ENCODE measurements at places on chromosomes 6 and 20. TPM values are rescaled to one million over a fixed set of nuclear protein-coding genes. Genes with fewer than 3 reads are reported as not detected.
A peak's percentile ranks its signal among the peaks of the same experiment; 100 is the strongest.

GRCh38 chr20:21515300-21516179, 1.7 kb upstream of the NKX2-2 start:
- peak overlapping the region; percentile 66 for H3K4me3 ChIP-seq
- no peak overlapping the region for H3K27ac ChIP-seq
- DNase-seq: peak; percentile 55
- H3K4me1 ChIP-seq: peaks cover 52% of the 10 kb centered on the region
- H3K36me3 ChIP-seq: no peaks in the 10 kb centered on the region
- peaks cover 93% of the 10 kb centered on the region for H3K27me3 ChIP-seq

DNA sequence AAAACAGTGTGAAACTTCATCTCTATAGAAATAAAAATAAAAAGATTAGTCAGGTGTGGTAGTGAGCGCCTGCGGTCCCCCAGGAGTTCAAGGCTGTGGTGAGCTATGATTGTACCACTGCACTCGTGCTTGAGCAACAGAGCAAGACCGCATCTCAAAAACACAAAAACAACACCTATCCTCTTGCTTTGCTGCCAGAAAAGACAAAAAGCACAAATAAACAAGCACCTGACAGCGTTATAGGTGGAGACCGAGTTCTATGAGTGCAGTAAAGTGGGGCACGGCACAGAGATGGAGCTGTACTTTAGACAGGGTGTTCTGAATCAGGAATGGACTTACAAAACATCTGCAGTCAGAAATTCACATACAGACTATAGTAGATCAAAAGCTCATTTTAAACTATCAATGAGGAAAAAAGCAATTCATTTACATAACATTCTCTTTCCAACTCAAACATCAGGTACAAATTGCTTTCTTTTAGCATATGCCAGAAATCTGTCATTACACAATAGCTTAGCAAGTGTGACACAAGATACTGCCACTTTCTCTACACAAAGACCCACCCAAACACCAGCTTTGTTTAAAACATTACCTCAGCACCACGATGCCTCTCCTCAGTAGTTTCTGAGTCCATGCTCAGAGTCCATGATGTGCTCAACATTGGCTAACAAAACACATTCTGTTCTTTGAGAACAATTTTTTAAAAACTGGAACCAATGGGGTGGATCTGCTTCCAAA, 10.1 kb downstream of the EZR start:
- H3K27me3 ChIP-seq: no peaks in the 10 kb centered on the region
- 0 out of 2 replicates have a peak overlapping the region, but pooled peaks have one; percentile 0 for H3K4me3 ChIP-seq
- peaks cover 26% of the 10 kb centered on the region for H3K36me3 ChIP-seq
- no peak for DNase-seq

REV3L gene
- 5.0 TPM for total RNA-seq

SPATS1 gene
- total RNA-seq: not detected

- no peak for DNase-seq
- H3K4me1 ChIP-seq: 0 out of 2 replicates have a peak, but pooled peaks cover 4% of the 10 kb centered on the region
- no peaks in the 10 kb centered on the region for H3K36me3 ChIP-seq
- no peak overlapping the region for H3K4me3 ChIP-seq
Observed at GRCh38 chr6:149285626-149286025, 31.9 kb upstream of the TAB2 start.

GRCh38 chr6:3578981-3579380, 122.1 kb upstream of the SLC22A23 start:
- no peak overlapping the region for H3K27ac ChIP-seq
- no peak for DNase-seq
- H3K4me1 ChIP-seq: peaks cover 27% of the 10 kb centered on the region
- H3K4me3 ChIP-seq: no peak overlapping the region
- H3K36me3 ChIP-seq: no peaks in the 10 kb centered on the region

- H3K36me3 ChIP-seq: no peaks in the 10 kb centered on the region
- H3K27me3 ChIP-seq: no peaks in the 10 kb centered on the region
- H3K4me1 ChIP-seq: peaks cover 10% of the 10 kb centered on the region
- no peak for DNase-seq
- no peak overlapping the region for H3K27ac ChIP-seq
Observed at GRCh38 chr6:137951064-137951597, 84.1 kb downstream of the TNFAIP3 start.

DNA sequence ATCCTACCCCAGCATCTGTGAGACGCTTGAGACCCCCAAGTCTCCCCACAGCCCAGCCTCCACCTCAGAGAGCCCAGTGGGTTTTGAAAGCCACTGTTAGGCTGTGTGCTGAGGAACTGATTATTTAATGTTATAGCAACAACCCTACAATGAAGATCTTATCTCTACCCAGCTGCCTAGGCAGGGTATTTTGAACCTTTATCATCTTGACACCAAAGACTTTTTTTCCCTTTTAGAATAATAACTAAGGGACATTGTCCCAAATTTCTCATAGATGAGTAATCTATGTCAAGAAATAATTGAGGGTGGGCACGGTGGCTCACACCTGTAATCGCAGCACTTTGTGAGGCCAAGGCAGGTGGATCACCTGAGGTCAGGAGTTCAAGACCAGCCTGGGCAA, 26.2 kb downstream of the HM13 start:
- no peak for DNase-seq
- no peak overlapping the region for H3K4me3 ChIP-seq
- H3K27ac ChIP-seq: no peak overlapping the region
- no peaks in the 10 kb centered on the region for H3K4me1 ChIP-seq

SYCP2 gene
- 0.69 TPM for total RNA-seq

DNA sequence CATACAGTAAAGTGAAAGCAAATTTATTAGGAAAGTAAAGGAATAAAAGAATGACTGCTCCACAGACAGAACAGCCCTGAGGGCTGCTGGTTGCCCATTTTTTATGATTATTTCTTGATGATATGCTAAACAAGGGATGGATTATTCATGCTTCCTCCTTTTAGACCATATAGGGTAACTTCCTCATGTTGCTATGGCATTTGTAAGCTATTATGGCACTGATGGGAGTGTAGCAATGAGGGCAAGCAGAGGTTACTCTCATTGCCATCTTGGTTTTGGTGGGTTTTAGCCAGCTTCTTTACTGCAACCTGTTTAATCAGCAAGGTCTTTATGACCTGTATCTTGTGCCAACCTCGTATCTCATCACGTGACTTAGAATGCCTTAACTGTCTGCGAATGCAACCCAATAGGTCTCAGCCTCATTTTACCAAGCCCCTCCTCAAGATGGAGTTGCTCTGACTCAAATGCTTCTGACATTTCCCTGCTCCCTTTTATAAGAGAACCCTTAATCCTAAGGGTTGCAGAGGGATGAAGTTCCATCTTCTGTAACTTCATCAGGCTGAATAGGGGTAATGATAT, 280.1 kb upstream of the RGS17 start:
- peaks cover 13% of the 10 kb centered on the region for H3K4me1 ChIP-seq
- DNase-seq: no peak
- H3K4me3 ChIP-seq: no peak overlapping the region
- no peaks in the 10 kb centered on the region for H3K27me3 ChIP-seq

- no peak for DNase-seq
- no peaks in the 10 kb centered on the region for H3K36me3 ChIP-seq
- no peak overlapping the region for H3K27ac ChIP-seq
- H3K27me3 ChIP-seq: no peaks in the 10 kb centered on the region
- H3K4me3 ChIP-seq: no peak overlapping the region
- H3K4me1 ChIP-seq: no peaks in the 10 kb centered on the region
Observed at GRCh38 chr20:45780159-45780558, 11.5 kb downstream of the WFDC3 start.

GRCh38 chr6:56897789-56898529, 56.9 kb upstream of the BEND6 start:
- H3K4me1 ChIP-seq: peaks cover 15% of the 10 kb centered on the region
- no peaks in the 10 kb centered on the region for H3K27me3 ChIP-seq
- no peak overlapping the region for H3K27ac ChIP-seq
- H3K36me3 ChIP-seq: peaks cover 17% of the 10 kb centered on the region

Data from WTC11 (cell line).